ENCODE measurements at places on chromosomes 4 and X. TPM values are rescaled to one million over a fixed set of nuclear protein-coding genes. Genes with fewer than 3 reads are reported as not detected.

Gene RASSF6
- total RNA-seq, result not detected

Gene LSM6
- total RNA-seq, result 11.8 TPM

Gene S100G
- not detected for total RNA-seq

Gene CYBB
- 28.8 TPM for total RNA-seq

Gene PNMA6A
- 3.0 TPM for total RNA-seq

Gene GRIA2
- total RNA-seq, result not detected

Gene HSD17B13
- total RNA-seq, result 0.32 TPM

Gene KLB
- total RNA-seq, result 0.13 TPM

Gene CENPVL2
- total RNA-seq, result not detected

Gene CRMP1
- total RNA-seq, result 1.2 TPM

Gene BEX5
- total RNA-seq, result 0.97 TPM

All from Right ventricle myocardium superior (tissue), 1 donor.